ENCODE measurements at places on chromosomes 2 and 18. TPM values are rescaled to one million over a fixed set of nuclear protein-coding genes. Genes with fewer than 3 reads are reported as not detected.

GREB1L gene
- 7.6 TPM for total RNA-seq

PNO1 gene
- 14.2 TPM for total RNA-seq

- DNase-seq: no peak
Observed at GRCh38 chr18:43662657-43663056, 385.4 kb upstream of the SYT4 start.

DNA sequence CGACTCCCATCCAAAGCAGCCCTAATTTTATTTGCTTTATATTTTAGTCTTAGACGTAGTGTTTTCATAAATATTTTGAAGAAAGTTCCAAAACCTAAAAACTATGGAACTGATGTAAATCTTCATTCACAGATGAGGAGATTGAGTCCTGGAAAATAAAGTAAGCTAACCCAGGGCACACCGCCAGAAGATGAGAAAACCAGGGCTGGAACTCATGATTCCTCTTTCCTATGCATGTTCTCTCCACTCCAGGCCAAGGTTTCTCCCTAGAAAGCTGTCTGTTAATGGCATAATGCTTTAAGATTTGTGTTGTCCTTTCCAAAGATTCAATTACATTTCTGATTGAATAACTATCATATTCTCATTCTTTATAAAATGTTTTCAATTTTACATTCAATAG is 78.4 kb upstream of the ZC3H15 start:
- no peak for DNase-seq

DNA sequence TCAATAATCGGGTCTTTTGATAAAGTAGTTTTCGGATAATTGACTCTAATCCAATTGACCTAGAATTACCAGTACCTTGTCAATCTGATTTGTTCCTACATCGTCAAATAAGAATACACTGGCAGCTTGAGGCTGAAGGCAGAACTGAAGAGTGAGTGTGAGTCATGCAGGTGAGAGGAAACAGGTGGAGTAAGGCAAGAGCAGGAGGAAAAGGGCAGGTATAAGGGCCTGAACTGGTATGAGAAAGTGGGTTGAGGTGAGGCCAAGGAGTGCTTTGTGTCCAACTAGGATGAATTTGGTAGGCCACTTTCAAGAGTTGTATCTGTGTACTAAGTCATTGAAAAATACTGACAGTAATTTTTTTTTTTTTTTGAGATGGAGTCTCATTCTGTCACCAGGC is 186.0 kb downstream of the ZNF385B start:
- DNase-seq: no peak
